Mammary epithelial cell (primary cell): ENCODE measurements at places on chromosomes 2 and 18. TPM values are rescaled to one million over a fixed set of nuclear protein-coding genes. Genes with fewer than 3 reads are reported as not detected.

- DNase-seq = no peak
These were observed 540.9 kb upstream of the RAB6C start for GRCh38 chr2:129438501-129439057.

The SERPINB4 gene
- 1.5 TPM for total RNA-seq

DNA sequence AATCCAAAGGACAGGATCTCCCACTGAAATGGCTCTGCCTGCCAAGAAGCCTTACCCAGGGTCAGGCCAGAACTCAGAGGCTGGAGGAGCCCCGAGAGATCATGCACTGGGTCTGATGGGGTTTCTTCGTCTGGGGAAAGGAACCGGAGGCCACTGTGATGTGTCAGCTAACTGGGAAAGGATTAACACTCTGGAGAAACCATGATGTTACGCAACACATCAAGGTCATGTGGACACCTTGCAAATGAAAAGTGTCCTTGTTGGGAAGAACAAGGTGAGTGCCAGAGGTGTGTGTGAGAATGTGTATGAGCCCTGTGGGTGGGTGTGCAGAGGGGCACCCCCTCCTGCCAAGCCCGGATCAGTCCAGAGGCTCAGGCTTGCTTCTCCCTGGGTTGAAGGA is 86.9 kb downstream of the CRACDL start:
- no peak for DNase-seq

DNA sequence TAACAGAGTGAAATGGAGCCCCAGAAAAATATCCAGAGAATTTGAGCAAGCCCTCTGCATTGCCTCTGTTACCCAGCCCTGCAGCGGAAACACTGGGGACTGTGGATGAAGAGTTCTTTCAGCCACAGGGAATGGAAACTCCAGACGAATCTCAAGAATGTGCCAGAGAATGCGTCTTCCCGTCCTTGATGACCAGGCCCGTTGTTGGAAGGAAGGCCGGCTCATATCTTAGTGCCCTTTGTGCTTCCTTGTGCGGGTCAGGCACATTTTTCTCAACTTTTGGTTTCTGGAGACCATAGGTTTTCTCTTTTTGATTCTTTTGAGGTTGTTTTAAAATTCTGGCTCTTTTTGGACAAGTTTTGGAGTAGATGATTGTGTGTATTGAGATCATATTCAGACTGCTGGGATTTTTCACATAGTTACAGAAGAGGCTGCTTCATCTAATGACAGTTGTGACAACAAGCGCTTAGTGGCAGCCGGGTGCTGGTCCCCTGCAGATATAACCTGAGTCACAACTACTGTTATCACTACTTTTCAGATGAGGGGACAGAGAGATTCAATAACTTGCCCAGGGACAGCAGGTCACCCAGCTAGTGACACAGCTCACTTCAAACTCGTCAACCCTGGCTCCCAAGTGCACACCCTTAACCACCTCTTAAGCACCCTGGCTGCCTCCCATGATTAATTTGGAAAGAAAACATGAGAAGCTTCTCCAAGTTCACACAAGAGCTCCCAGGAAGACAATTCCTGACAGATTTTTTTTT is 15.7 kb downstream of the MAL start:
- no peak for DNase-seq

DNA sequence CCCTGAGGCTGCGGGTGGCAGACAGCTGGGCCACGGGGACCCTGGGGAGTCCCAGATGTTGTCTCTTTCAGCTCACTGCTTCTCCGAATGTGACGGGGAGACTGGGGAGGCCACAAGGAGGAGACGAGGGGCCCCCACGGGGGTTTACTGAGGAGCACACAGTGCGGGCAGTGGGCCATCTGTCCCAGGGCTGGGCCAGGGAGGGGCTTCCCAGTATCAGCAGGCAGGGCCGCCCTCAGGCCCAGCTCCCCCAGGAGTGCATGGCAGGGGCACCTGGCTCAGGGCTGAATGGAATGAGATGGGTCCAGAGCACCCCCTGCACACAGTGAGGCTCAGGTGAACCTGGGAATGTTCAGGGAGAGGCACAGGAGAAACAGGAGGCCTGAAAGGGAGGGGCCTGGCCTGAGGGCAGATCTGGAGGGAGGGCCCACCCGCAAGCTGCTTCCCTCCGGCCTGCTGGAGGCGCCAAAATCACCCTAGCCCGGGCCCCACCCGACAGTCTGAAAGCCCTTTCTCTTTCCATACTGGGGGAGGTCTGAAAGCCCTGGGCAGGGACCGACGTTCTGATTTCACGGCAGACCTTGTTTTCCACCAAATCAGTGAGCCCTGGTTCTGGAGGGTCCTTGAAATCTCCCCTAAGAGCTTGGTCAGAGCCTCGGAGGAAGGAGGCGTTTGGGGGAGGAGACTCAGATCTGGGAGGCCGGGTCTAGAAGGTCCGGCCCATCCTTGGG is 35.5 kb upstream of the PTMA start:
- no peak for DNase-seq

DNA sequence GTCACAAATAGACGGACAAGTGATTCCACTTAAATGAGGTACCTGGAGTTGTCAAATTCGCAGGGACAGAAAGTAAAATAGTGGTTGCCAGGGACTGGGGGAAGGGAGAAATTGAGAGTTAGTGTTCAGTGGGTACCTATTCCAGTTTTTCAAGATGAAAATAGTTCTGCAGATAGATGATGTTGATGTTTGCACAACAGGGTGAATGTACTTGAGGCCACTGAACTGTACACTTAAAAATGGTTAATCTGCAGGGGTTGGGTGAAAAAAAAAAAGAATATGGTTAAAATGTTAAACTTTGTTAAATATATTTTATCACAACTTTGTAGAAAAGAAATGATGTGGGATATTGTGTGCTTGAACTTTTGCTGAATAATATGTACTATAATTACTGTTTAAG is 102.3 kb downstream of the NCK2 start:
- DNase-seq = no peak

- no peak for DNase-seq
These were observed 190.9 kb upstream of the FOSL2 start for GRCh38 chr2:28201671-28202180.

- no peak for DNase-seq
These were observed 73.1 kb downstream of the MYCN start for GRCh38 chr2:16013359-16013911.

- DNase-seq = no peak
These were observed 88.8 kb upstream of the ACVR2A start for GRCh38 chr2:147756069-147756468.

DNA sequence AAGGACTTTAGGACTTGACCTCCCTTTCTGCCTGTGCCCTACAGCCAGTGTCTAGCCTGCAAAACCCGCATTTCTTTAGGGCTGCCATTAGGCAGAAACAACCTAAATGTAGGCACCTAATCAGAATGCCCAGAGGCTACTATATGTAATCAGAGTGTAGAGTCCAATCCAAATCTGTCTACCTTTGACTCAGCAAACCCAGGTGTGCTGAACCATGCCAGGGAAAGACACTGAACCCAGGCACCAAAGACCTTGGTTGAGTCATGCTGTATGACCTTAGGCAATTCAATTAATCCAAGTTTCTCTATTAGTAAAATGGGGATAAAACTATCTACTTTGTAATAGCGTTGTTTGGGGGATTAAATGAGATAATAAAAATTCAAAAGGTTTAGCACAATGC is 20.7 kb downstream of the CAPN14 start:
- DNase-seq = peak; percentile 38

DNA sequence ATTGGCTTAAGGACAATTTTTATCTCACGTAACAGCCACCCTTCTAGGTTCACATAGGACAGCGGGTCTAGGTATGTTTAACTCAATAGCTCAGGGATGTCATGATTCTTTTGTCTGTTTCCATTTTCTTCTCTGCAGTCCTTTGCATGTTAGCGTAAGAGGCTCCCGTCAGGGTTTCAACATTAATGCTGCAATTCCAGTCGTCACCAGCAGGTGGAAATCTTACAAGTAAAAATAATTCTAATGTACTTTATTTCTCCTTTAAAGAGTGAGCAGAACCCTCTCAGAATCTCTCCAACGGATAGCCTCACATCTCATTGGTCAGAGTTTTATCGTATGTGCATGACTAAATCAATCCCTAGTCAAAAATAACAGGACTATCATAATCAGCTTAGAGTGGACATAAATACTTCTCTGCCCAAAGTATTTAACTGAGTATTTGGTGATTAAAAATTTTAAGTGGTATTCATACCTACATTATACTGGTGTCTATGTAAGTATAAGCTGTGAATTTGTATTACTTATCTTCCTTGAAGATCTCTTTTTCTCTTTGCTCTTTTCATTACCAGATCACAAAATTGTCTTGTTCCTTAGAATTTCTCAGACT is 487.2 kb upstream of the GCFC2 start:
- DNase-seq = peak; percentile 42

GRCh38 chr18:74597034-74597661 is 522 bp upstream of the ZNF407 start:
- DNase-seq = no peak
